ENCODE measurements at places on chromosomes 3 and 15.

DNA sequence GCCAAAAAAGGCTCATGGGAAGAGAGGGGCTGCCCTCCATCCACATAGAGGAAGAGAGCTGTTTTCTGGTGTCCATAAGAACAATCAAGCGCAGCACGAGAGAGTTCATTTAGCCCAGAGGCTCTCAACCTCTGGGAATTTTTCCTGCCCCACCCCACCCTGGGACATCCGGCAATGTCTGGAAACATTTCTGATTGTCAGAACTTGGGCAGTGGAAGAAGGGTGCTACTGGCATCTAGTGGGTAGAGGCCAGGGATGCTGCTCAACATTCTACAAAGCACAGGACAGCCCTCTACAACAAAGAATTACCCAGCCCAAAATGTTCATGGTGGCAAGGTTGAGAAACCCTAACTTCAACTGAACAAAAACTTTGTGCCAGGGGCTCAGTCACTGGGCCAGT lies 92.9 kb downstream of the RAB11A start:
- DNase-seq, result no peak

DNA sequence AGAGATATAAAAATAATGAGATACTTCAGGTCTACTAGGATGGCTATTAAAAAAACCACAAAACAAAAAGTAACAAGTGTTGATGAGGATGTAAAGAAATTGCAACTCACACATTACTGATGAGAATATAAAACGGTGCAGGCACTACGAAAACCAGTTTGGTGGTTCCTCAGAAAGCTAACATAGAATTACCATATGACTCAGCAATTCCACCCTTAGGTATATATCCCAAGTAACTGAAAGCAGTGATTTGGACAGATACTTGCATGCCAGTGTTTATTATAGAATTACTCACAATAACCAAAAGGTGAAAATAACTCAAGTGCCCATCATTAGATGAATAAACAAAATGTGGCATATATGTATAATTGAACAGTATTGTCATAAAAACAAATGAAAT lies 87.5 kb upstream of the MELTF start:
- DNase-seq, result peak; percentile 24

- DNase-seq, result no peak
Measured at GRCh38 chr3:9891072-9891622, 737 bp downstream of the JAGN1 start.

GRCh38 chr3:116259984-116260383 lies 185.3 kb downstream of the LSAMP start:
- no peak for DNase-seq

DNA sequence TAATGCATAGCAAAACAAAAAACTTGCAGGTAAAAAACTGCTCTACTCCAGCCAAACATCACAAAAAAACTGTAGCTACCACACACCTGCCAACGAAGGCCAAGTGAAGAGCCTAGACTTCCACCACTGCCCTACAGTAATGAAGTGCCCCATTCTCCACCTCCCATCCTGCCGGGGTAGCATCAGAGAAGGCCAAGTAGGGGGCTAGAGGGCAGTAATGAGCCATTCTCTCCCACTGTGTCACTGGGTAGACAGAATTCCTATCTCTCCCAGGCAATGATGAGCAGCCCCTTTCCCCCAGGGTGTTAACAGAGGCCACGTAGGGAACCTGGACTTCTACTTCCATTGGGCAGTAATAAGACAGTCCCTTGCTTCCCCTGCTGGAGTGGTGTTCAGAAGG lies 9.5 kb downstream of the SEC22C start:
- DNase-seq, result peak; percentile 54

GRCh38 chr3:49456466-49456865 lies 13.6 kb upstream of the DAG1 start:
- peak; percentile 15 for DNase-seq

All from choroid plexus epithelial cell (primary cell).